ENCODE measurements at places on chromosomes 1 and 21. TPM values are rescaled to one million over a fixed set of nuclear protein-coding genes. Genes with fewer than 3 reads are reported as not detected.

SPRR4 gene
- total RNA-seq = not detected

MEX3A gene
- 0.69 TPM for total RNA-seq

RHD gene
- total RNA-seq = not detected

TEKT2 gene
- not detected for total RNA-seq

IL12RB2 gene
- total RNA-seq = 7.1 TPM

CFAP57 gene
- total RNA-seq = 0.12 TPM

OR10J1 gene
- not detected for total RNA-seq

BPNT1 gene
- 26.3 TPM for total RNA-seq

KCNC4 gene
- total RNA-seq = 12.0 TPM

PER3 gene
- 12.5 TPM for total RNA-seq

SCAF4 gene
- total RNA-seq = 17.7 TPM

RIPPLY3 gene
- not detected for total RNA-seq

PLOD1 gene
- total RNA-seq = 142 TPM

IGSF9 gene
- total RNA-seq = not detected

C1orf115 gene
- total RNA-seq = 63.0 TPM

LORICRIN gene
- not detected for total RNA-seq

SELE gene
- total RNA-seq = 4.3 TPM

ANGPTL3 gene
- not detected for total RNA-seq

ERVH48-1 gene
- total RNA-seq = not detected

TTC22 gene
- 1.1 TPM for total RNA-seq

CA14 gene
- not detected for total RNA-seq

C4BPA gene
- total RNA-seq = not detected

CAPN9 gene
- not detected for total RNA-seq

GCSAML gene
- total RNA-seq = 4.6 TPM

SLC30A10 gene
- not detected for total RNA-seq

MMEL1 gene
- total RNA-seq = 1.6 TPM

TEDDM1 gene
- not detected for total RNA-seq

IFI44L gene
- total RNA-seq = 6.9 TPM

LRRIQ3 gene
- total RNA-seq = 1.4 TPM

GJA4 gene
- total RNA-seq = 101 TPM

LRRC8C gene
- total RNA-seq = 20.2 TPM

PRDX6 gene
- 455 TPM for total RNA-seq

FTCD gene
- not detected for total RNA-seq

PRDM15 gene
- 8.3 TPM for total RNA-seq

PRAMEF11 gene
- total RNA-seq = not detected
